ENCODE measurements at places on chromosomes 4 and X.

- no peak for DNase-seq
These were observed 31.8 kb downstream of the CSF2RA start for GRCh38 chrX:1300449-1300848.

- no peak for DNase-seq
These were observed 74.6 kb downstream of the PABPC4L start for GRCh38 chr4:134126955-134127354.

- DNase-seq = no peak
These were observed 9.3 kb downstream of the PJA1 start for GRCh38 chrX:69155786-69156520.

DNA sequence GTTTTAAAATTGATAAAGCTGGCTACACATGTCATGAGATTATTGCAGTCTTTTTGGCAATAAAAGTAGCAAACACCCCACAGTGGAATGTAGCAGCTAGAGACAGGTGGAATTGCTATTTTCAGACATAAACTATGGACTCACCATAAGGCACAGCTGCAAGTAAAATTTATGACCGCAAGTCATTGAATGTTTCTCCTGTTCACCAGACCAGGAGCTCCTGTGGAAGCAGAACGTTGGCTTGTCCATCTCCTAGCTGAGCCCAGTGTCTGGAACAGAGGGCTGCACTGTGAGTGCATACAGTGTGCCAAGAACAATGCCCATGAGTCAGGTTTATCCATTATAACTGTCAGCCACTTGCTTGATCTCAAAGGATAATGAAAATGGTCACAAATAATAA is 538.2 kb downstream of the INPP4B start:
- DNase-seq = no peak

DNA sequence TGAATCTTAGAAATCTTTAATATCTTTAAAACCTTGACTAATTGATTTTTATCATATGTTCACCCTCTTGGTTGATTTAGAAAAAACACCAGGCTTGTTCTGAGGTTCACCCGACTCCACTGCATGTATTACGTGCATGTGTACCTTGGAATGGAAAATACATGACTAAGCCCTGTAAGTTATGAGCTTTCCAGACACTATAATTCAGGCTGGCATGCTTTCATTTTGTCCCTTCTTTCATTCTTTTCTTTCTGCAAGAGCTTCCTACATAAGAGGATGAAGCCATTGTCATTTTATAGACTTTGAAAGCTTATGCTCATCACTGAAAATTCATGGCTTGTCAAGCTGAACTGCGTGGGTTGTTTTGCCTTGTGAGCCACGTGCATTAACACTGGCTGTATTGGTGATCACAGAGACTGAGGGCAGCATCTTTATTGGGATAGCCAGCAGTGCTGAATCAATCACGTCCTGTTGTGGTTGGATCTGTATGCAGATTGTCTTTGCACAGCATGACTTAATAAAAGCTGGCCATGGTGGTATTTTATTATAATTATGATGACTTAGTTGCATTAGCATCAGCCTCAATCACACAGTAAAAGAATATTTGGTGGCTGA is 141.9 kb downstream of the SLIT2 start:
- no peak for DNase-seq

Measured in left lobe of liver (tissue), 2 donors.